B cell (primary cell): ENCODE measurements at places on chromosomes 5 and 9.

DNA sequence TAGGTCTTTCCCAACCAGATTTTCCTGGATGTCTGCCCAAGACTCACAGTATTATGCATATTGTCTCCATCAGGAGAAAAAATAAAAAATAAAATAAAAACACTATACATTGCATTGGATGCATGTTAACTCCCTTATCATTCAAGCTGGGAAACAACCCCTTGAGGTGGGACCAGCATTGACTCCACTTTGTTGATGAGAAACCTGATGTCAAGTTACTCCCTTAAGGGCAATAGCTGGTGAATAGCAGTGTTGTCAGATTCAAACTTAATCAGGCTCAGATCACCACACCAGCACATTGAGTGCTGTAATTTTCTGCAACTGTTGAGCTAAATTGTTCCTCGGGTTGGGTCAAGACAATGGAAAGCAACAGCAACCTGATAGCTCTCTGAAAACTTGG lies 264.0 kb upstream of the TRIM32 start:
- no peak for DNase-seq

DNA sequence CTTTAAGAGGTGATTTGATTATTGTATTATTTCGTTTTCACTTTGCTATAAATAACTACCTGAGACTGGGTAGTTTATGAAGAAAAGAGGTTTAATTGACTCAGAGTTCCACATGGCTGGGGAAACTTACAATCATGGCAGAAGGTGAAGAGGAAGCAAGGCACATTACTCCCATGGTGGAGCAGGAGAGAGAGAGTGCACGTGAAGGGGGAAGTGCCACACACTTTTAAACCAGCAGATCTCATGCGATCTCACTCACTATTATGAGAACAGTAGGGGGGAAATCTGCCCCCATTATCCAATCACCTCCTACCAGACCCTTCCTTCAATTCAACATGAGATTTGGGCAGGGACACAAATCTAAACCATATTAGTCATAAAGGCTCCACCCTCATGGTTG lies 36.1 kb upstream of the NDFIP1 start:
- DNase-seq, result no peak

DNA sequence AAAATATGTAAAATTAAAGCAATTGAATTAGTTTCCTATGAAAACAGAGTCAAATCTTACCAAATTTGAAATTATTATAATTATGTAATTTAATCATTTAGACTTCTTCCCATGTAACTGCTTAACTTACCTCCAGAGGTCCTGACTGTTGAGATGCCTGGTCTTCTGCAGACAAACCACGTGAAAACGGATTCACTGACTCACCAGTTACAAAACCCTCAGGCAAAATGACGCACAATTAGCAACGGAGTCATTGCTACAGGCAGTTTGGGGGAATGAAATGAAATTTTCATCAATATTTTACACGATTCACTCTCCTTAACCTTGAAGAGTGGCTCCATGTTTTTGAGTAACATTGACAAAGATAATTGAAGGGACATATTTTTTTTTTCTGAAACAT lies 460.8 kb downstream of the MTRR start:
- no peak for DNase-seq

- no peak for DNase-seq
These were observed 673.2 kb downstream of the CDH18 start for GRCh38 chr5:19314840-19315239.

DNA sequence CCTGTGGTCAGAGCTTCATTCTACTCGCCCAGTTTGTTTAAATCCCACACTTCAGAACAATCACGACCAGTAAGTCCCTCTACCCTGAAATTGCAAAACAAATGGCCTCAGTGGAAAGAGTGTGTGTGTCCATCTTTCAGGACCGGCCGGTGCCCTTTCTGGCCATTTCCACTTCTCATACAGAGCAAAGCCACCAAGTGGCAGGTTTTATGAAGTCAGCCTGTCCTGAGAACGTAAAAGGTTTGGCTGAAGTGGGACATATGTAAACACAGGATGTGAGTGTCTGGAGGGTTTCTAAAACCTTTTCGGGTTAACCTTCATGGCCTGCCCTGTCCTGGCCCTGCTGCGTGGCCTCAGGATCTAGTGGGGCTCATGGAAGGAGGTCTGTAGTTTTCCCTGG lies 24.7 kb downstream of the NXNL2 start:
- no peak for DNase-seq

DNA sequence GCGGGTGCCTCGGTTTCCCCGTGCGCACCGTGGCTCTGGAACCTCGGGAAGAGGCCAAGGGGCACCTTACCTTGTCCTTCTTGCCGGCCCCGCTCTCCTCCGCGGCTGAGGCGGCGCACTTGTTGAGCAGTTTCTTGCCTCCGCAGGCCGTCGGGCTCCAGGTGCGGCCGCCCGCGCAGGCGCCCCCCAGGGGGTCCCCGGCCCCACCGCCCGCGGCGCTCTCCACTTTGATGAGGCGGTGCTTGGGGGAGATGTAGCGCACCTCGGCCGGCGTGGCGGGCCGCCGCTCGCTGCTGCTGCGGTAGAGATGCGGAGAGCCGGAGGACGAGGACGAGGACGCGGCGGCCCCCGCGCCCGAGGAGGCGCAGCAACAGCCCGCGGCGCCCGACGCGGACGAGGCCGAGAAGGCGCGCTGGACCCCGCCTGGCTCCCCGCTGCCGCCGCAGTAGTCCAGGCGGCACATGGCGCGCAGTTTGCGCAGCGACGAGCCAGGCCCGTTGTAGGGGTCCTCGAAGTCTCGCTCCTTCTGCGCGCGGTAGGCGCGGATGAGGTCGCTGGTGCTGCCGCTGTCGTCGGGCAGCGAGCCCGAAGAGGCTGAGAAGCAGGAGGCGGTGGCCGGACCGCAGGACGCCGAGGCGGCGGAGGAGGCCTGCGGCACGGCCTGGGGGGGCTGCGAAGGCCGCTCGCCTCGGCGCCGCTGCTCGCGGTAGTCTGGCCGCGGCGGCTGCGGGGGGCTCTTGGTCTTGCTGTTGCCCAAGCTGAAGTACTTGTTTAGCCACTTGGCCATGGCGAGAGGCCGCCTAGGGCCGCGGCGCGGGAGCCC lies 957 bp downstream of the SHB start:
- DNase-seq, result no peak

- no peak for DNase-seq
These were observed 1123.6 kb downstream of the PTPRD start for GRCh38 chr9:9489183-9489582.

DNA sequence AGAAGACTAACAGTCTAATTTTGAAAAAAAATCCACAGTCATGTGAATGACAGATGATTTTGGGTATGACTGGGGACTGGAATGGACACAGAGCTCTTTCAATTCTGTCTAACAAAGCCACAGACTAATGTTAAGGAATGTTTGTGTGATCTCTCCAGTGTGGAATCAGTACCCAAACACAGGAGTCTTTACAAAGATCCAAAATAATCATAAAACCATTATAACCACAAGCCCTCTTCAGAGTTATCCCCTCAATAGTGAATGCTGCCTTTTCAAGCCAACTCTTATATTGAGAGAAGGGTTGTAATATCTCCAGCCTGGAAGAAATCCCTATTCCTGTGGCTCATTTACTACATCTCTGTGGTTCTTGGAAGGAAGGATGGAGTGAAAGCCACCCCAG lies 552.0 kb upstream of the CLINT1 start:
- DNase-seq, result no peak

DNA sequence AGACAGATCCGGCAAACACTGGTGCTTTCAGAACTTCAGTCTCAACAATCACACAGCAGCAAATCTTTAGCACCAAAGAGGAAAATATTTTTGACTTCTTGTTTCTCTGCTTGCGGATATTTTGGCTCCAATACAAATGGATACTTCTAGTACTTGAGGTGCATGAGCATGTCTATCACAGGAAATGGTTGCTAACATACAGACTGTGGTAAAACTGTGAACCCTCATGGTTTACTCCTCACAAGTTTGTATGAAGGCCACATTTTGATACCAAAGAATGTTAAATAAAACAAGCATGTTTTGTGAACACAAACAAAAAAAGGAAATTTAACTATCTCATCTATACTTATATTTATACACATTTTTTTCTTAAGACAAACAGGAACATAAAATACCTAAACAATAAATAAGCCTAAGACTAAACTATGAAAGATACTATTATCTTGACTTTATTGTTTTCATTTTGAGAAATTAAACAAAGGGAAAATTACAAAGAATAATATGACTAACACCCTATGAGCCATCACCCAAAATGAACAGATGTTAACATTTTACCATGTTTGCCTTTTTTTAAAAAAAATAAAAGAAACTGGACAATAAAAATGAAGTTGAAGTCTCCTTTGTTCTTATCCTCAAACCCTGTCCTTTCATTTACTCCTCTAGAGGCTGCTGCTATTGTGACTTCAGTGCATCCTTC lies 135.0 kb upstream of the LHFPL2 start:
- no peak for DNase-seq

DNA sequence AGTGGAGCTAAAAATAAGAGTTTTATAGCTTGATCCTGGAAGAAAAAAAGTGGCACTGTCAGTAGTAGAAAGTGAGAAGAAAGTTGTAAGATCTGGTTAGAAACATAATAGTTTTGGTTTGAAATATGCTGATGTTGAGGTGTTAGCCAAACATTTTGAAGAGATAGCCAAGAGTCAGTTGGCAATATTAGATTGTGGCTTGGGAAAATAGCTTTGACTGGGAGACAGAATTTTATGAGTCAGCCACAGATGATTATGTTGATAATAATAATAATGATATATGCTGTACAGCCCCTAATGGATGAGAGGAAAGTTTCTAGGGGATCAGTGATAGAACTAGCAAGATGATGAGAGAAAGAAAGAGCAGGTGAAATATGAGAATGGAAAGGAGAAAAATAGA lies 12.4 kb upstream of the CDH18 start:
- no peak for DNase-seq

DNA sequence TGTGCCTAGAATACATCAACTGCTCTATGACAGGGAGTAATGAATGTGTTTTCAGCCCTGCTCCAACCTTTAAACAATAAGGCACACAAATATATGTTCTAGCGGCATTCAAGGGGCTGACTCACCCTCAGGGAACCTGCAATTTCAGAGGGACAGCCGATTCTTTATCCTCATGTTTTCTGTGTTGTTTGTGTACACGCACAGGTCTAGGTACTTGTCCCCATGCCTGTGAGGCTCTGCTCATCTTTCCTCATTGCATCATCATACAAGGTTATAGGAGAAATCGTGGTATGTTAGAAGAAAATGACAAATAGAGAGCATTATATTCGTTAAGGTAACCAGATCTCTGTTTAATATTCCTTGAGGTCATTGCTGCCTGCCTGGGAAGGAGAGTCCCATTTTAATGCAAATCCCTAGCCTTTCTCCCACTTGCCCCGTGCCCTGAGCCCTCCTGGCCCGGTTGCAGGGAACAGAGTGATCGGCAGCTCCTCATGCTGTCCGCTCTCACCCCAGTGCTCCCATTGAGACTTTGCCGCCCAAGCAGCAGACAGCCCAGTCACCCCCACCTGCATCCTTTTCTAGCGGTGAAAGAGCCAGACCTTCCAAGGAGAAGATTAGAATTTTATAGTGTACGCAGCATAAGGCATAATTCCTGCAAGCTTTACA lies 14.6 kb downstream of the MAP1B start:
- no peak for DNase-seq

GRCh38 chr9:106502930-106503329 lies 360.0 kb upstream of the ZNF462 start:
- no peak for DNase-seq

DNA sequence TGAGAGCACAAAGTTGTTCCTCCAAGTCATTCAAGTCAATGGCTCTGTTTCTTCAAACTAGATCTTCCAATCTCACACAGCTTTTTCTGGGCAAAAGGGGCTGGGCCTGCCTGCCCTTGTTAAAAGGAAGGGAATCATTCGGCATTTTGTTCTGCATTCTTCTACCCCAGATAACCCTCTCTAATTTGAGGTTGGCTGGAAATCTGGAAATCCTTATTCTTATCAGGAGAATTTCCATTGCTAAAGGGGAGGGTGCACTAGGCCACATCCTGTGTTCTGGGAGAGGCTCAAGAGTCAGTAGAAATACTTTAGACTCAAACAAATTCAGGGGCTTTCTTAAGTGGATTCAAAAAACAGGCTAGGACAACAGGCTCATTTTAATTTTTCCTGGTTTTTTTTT lies 384.7 kb upstream of the ZNF462 start:
- no peak for DNase-seq
